ENCODE measurements at places on chromosomes 1 and 21.
A peak's percentile ranks its signal among the peaks of the same experiment; 100 is the strongest.

DNA sequence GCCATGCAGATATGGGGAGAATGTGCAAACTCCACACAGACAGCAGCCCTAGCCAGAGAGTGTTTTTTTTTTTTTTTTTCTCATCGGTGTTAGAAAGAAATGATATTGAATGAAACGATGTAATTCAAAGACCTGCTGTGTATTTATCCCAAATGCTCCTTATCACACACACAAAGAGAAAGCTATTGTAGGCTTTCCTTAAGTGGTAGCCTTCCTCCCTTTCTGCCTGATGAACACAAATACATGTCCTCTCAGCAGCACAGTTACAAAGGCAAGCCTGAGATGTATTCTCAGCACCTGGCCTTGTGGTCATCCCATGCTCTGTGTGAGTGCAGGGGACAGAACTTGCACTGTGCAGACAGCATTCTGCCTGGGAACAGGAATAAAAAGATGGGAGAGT, 93.8 kb downstream of the PLPPR5 start:
- no peak for DNase-seq

DNA sequence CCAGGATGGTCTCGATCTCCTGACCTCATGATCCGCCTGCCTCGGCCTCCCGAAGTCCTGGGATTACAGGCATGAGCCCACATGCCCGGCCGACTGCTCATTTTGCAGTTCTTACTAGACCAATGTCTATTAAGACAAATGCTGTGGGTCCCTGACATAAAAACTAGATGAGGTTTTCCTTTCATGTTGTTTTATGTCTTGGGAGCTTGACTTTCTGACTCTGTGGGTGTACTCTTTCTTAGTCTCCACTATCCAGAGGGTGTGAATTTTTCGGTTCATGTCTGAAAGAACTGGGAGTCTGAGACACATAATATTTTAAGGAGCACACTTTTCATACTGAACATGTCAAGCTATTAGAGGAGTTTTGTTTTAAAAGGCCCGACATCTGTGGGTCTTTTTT, 744.9 kb upstream of the B3GALT2 start:
- DNase-seq, result no peak

DNA sequence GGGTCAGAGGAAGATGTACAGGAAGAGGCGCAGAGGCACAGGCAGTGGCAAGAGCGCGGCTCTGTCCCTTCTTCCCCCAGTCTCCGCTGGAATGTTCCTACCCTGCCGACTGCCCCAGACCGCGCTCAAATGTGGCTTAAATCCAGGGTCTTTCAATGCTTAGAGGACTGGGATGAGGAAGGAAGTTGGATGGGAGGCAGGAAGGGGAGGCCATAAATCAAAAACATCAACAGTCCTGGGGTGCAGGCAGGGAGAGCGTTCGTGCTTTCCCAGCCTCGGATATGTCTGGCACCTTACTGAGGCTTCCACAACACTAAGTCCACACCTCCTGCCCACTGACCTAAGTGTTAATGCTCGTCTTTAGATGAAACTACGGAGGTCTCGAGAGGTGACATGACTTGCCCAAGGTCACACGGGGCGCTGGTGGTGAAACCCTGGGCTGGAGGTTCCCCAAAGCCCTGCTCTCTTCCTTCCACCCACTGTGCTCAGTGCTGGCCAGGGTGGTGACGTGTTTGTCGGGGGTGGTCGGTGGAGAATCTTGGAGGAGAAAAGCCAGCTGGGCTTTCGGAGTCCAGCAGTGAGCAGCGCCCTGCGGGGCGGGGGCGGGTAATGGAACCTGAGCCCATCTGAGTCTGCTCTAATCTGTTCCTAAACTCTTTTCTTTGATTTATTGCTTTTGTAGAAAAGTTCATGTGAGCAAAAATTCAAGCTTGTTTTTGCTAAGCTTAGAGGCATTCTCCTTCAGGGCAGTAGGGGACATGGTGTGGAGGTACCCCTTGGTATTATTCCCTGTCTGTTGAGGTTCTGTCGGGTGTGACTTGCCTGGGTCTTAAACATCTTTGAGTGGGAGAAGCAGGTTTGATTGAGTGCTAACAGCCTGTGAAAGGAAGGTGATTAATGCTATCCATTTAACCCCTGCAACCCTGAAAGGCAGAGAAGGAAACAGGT, 708 bp downstream of the CDA start:
- no peak for DNase-seq

- no peak for DNase-seq
These were observed 9.2 kb upstream of the NBPF11 start for GRCh38 chr1:148161053-148161901.

- peak; percentile 81 for DNase-seq
These were observed 10.9 kb downstream of the C1orf216 start for GRCh38 chr1:35707601-35708440.

- DNase-seq, result no peak
These were observed 6.8 kb upstream of the ALDH4A1 start for GRCh38 chr1:18908911-18909771.

DNA sequence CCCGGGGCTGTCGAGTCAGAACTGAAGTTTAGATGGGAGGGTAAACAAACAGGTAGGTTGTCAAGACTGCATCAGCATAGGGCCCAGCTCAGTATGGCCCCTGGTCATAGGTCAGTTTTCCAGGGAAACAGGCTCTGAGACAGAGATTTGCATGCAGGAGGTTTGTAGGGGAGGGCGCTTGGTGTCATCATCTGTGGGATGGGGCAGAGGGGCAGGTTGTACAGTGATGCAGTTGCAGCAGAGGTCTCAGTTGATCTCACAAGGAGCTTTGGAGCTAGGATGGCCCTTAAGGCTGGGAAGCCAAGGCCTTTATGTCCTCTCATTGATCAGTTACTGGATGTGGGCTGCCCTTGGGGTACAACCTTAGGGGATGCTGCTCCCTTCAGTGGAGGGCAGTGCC, 38.5 kb upstream of the KCNA10 start:
- DNase-seq, result no peak

Data from neuronal stem cell (in vitro differentiated cells).